ENCODE measurements at places on chromosomes 5 and 9.
A peak's percentile ranks its signal among the peaks of the same experiment; 100 is the strongest.

DNA sequence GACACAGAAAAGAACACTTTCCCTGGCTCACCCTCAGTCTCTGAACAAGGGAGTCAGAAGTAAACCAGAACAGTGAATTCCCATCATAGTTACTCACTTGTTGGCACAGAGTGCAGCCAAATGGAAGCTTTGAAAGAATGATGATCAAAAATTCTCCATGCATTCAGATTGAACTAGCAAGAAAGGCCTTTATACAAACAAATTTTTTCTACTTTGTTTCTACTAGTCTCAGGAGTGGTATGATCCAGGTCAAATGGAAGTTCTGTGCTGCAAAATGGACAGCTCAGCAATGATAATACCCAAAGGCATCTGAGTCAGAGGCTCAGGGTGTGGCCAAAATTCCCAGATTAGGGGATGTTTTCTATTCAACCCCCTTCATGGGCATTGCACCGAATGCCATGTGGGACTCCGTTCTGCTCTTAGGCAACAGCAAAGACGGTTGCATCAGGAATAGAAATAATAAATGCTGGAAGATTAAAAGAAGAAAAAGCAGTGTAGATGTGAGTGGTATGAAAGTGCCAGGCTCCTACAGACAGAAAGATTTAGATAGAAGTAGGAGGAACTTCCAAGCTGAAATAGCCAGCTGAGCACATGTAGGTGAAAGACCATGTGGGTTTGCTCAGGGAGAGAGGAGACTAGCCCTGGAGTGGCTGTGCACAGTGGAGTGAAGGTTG is 24.0 kb upstream of the ASPN start:
- DNase-seq: no peak

- no peak for DNase-seq
These were observed 434.5 kb upstream of the TUSC1 start for GRCh38 chr9:26112724-26113123.

DNA sequence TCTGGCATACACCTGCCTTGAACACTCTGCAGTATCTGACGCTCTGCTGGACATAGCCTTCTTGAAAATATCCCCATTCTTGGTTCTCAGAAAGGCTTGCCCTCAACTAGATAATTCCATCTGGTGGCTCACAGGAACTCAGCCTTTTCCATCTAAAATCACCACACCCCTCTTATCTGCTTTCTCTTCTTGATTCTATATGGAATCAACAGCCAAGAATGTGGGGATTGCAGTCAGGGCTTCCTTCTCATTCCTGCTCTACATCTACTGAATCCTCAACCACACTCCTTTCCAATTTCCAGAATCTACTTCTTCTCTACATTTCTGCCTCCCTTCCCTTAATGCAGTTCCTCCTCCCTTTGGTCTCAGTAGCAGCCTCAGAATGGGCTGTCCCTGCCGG is 170.1 kb downstream of the SEMA5A start:
- no peak for DNase-seq

GRCh38 chr5:93620487-93621326 is 37.7 kb downstream of the NR2F1 start:
- no peak for DNase-seq

- DNase-seq: no peak
These were observed 17.3 kb downstream of the TCF7 start for GRCh38 chr5:134131578-134132350.

GRCh38 chr5:163661360-163661759 is 155.9 kb downstream of the MAT2B start:
- DNase-seq: no peak

DNA sequence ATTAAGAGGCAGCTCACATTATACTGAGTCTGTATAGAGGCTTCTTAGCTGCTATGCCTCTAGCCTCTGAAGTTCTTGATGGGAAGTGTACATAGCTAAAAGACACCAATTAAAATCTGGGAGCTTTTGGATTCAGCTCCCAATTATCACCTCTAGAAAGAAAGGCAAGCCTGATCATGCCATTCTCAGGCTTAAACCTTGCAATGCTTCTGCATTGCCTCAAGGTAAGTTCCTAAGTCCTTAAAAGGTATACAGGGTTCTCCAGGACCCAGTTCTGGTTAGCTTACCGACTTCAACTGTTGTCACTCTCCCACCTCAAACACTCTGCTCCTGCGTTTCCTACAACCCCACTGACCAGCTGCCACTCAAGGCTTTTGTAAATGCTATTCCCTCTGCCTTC is 17.5 kb upstream of the CCL28 start:
- DNase-seq: no peak

GRCh38 chr9:93041108-93041802 is 17.2 kb upstream of the SUSD3 start:
- DNase-seq: no peak

DNA sequence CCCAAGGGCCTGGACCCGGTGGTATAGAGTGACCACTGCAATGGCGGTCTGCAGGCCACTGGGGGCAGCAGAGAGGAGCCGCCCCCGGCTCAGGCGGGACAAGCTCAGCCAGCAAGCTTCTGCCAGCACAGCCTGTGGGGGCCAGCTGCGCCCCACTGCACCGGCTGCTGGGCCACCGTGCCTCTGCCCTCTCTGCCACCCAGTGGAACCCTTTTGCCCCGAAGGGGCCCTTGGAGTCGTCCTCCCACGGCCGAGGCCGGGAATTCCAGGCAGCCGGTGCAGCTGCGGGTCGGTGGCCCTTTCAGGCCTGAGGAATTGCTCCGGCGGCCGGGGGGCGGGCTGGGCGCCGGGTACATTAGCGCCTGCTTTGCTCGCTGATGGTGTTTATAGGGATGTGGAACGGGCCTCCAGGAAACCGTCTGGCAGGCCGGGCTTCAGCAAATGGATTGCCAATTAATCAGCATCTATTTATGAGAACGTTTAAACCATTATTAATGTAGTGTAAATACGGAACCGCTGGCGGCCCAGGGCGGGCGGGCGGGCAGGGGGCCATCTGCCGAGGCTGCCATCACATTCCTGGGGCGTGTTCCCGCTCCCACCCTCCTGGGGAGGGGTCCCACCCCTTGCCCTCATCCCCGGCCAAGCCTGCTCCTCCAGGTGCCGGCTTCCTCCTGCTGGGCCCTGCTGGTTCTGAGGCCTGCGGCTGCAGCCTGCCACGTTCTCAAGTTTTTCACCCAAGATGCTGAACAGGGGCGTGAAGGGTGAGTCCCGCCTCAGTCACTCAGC is 127.4 kb downstream of the BARX1 start:
- DNase-seq: no peak

GRCh38 chr9:133131506-133131905 is 10.5 kb upstream of the RALGDS start:
- no peak for DNase-seq

DNA sequence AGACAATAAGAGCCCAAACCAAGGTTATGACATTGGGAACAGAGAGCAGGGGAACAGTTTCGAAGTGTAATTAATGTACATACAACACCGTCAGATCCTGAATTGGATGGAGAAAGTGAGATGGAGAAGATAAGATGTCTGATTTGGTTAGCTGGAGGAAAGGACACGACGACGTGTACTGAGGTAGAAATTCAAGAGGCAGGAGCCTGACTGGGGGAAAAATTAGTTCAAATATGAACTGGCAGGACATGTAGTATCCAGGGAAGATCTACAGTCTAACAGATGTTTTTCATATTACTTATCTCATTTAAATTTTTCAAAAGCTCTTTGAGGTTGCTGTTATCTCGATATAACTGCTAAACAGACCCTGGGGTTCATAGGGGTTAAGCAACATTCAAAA is 114.7 kb downstream of the TMEM232 start:
- DNase-seq: no peak

DNA sequence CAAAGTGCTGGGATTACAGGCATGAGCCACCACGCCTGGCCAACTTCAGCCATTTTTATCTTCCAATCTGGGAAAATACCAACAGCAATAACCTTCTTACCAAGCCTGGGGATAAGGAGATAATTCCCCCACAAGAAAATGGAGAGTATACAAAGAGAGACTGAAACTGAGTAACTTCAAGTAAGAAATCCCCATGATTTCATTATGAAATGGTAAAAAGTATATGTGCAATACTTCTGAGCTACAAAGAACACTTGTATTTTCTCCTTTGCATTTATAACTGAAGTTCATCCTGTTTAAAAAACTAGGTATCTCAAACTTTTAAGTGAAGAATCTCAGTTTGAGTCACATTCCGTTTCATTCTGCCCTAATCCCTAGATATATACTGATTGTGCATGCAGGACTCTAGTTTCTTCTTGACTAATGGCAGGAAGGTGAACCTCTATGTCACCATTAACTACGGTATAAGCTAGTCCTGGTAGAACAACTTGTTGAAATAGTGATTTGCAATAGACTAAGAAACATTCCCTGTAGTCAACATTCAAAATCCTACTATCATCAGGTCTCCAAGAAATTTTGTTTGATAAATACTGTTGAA is 2071.4 kb downstream of the MAT2B start:
- no peak for DNase-seq

DNA sequence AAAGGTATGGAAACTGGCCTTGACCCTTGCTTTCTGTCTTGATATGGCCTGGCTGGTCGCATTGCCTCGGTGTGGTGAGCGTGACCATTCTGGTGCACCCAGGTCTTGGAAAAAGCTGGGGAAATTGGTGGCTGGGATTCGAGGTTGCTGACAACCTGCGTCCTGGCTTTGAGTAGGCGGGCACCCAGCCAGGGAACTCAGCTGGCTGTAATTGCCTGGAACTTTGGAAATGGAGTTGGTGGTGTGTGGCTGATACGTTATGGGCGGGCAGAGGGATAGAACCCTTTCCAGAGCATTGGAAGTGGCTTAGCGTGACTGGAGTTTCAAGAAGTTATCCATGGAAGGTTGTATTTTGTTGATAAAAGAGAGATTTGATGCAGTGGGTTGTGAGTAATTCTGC is 35.2 kb downstream of the KCNMB1 start:
- DNase-seq: no peak

- no peak for DNase-seq
These were observed 40.8 kb downstream of the LIFR start for GRCh38 chr5:38515646-38516045.

GRCh38 chr5:95924720-95925377 is 36.8 kb downstream of the ELL2 start:
- no peak for DNase-seq

- DNase-seq: no peak
These were observed 172.1 kb downstream of the RGS3 start for GRCh38 chr9:113635586-113635985.

GRCh38 chr5:175663186-175664184 is 5.6 kb downstream of the HRH2 start:
- no peak for DNase-seq

GRCh38 chr5:97009212-97009898 is 73.5 kb downstream of the LNPEP start:
- DNase-seq: no peak

DNA sequence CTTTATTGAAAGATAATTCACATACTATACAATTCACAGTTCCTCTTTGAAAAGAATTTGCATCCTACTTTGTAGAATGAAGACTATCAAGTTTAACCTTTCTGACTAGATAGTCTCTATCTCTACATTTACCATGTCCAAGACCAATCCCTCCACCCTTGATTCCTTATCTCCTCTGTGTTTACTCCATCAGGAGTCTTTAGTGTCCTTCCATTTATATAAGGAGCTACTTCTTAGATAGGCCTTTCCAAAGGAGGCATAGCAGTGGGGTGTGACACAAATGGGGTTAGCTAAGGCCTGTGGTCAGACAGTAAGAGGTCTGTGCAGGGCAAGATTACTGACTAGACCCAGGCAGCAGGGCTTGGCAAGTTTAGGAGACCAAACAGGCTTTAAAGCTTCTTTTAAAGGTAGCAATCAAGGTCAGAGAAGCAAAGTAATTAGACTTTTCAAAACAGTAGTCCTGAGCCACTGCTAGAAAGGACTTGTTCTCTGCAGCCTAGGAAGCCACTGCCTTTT is 11.1 kb upstream of the DMXL1 start:
- DNase-seq: no peak

GRCh38 chr5:180353048-180353979 is at the start of gene GFPT2:
GFPT2 (minus strand) TSS chr5:180353336; CDS start chr5:180353217, 119 bp downstream.
- DNase-seq: peak; percentile 62

DNA sequence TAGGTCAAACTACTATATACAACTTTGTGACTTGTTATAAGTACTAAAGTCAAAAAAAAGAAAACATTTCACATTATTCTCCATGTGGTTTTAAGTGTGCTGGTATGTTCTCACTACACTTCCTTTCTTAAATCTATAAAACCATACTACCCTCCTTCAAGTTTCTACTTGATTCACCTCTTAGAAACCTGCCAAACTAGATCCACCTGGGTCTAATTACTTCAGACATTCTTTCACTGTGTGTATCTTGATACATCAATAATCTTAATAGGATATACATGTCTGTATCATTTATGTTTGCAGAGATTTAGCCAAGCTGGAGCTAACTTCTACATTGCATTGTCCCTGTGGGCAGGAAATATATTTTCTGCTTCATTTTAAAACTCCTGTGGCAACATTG is 1012.6 kb downstream of the EFNA5 start:
- DNase-seq: no peak

GRCh38 chr5:159886296-159886695 is 30.0 kb upstream of the ADRA1B start:
- no peak for DNase-seq

- DNase-seq: no peak
These were observed 11.8 kb upstream of the CRHBP start for GRCh38 chr5:76941000-76941399.

GRCh38 chr5:173395257-173395932 is 67.2 kb upstream of the STC2 start:
- no peak for DNase-seq

- no peak for DNase-seq
These were observed 163.4 kb downstream of the ICE1 start for GRCh38 chr5:5585751-5586341.

GRCh38 chr5:10946050-10946449 is 185.0 kb upstream of the DAP start:
- no peak for DNase-seq

GRCh38 chr5:115415143-115415491 is 118.7 kb upstream of the CCDC112 start:
- DNase-seq: no peak

DNA sequence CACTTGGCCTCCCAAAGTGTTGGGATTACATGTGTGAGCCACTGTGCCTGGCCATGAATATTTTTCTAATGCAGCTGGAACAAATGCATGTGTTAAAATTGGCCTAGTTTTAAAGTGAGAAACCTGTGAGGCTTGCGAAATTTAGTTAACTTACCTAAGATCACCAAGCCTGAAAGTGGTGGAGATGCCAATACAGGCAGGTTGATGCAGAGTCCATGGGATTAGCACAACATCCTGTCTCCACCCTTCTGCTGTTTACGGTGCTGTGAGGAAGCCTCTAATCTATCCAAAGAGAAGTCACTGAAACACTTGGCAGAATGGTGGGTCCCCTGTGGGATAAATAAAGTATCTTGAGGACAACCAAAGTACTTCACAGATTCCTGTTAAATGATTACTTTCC is 98.2 kb downstream of the PCSK5 start:
- DNase-seq: no peak

Measured in stimulated activated CD4-positive, alpha-beta T cell treated with anti-CD3 and anti-CD28 coated beads, Interleukin-2, amount 100 ng/mL, for 4 hours (primary cell).